ENCODE measurements at places on chromosomes 16 and 17.

DNA sequence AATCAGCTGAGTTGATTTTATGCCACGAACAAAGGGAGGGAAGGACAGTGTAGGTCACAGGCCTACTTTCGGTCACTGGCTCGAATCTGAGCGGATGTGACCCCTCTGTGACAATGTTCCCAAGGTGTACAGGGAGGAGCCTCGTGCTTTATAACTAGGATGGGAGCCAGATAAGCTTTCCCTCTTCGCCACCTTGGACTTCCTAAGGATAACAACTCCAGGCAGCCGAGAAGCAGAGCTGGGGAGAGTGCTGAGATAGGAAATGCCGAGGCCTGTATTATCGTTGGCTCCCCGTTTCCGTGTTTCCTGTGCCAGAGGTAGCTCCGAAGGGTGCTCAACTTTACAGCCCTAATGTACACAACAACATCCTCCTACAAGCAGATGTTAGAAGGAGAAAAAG, 217.8 kb upstream of the IRX3 start:
- no peak for DNase-seq

GRCh38 chr17:40340880-40341807, 23.4 kb downstream of the GJD3 start:
- peak; percentile 70 for DNase-seq

GRCh38 chr17:79046916-79047280, 22.9 kb downstream of the C1QTNF1 start:
- DNase-seq, result no peak

GRCh38 chr16:57260294-57260929, 15.4 kb downstream of the ARL2BP start:
- DNase-seq, result no peak

Data from stimulated activated CD4-positive, alpha-beta T cell treated with anti-CD3 and anti-CD28 coated beads, TNF-alpha, amount 100 ng/mL, for 1 hour (primary cell).